ENCODE measurements at places on chromosomes 5 and 9.

DNA sequence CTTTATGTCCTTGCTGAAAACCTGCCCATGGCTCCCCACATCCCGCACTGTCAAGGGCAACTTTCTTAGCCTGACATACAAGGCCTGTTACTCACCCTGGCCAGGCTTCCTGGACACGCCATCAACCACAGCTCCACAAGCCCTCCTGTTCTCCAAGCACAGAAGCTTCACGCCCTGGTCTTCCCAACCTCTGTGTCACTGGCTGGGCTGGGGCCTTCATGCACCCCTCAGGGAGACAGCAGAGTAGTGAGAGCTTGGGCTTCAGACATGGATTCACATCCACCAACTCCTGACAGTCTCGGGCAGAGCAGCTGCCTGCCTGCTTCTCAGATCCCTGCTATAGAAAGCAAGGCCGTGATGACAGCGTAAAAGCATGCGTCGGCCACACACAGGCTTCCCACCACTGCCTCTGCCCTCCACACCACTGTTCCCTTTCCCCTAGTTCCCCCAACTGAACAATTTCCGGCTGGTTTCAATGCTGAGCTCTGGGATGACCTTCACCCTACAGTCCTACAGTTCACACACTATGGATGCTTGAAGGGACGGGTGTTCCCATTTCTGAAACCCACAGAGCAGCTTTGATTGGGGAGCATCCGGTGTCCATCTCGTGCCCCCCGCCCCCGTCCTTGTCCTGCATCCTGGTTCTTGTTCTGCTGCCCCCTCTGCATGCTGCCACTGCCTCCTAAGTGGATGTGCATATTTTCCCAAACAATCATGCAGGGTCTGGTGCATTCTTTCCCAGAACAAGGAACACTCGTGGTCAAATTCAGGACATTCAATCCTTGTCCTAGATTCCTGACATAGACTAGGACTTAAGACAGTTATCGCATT, 33.4 kb upstream of the ADAMTS2 start:
- DNase-seq: no peak

DNA sequence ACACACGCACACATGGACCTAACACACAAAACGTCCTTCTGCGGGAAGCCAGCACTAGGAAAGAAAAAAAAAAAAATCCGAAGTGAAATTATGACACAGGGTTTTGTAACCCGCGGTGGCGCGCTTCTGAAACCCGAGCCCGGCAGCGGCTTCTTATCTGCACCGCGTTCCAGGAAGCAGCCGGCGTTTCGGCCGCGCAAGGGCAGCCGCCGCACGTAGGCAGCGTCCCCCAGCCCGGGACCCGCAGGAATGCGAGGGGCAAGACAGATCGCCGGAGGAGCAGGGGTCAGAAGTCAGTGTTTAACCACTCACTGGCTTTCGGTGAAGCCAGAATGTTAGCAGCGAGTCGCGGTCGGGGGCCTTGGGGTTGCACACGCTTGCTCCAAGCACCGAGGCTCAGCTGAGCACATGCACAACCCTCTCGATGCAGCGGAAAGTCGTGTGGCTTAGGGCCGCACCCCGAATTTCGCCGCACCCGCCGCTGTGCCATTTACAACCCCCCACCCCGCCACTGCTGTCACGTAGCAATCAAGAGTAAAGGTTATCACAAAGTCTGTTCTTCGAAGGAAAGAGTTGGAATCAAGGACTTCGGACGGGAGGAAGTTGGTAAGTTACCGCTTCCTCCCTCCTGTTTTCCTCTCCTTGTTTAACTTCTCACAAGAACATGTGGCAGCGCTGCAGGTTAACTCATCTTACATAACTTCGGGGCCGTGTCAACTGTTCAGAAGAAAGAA, 167.9 kb downstream of the AUH start:
- DNase-seq: peak; percentile 75

DNA sequence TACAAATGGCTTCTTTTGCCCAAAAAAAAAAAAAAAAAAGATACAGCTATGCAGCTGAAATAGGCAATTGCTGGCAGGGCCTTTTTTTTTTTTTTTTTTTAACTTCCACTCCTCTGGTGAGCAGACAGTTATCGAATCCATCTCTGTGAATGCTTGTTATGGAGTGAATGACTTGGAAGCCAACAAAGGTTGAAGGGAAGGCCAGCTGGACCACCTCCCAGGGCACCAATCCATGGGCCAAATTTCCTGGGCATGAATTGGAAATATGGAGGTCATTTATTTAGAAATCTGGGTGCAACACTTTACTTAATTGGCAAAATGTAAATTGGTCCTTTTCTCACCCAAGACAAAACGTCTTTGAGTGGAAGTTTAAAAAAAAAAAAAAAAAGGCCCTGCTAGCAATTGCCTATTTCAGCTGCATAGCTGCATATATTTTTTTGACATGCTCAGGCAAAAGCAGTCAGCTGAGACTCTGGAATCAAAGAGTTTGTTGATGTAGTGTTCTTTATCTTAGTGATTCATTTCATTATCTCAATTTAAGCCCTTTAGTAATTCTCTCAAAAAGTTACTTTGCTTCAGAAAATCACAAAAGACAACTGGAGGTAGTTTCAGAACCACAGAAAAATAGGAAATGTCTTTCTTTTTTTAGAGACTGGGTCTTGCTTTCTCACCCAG, 392.2 kb upstream of the KLF4 start:
- no peak for DNase-seq

GRCh38 chr9:127878001-127878651, 651 bp upstream of the AK1 start:
- no peak for DNase-seq

- no peak for DNase-seq
Measured at GRCh38 chr9:83432877-83433550, 105.2 kb downstream of the FRMD3 start.

DNA sequence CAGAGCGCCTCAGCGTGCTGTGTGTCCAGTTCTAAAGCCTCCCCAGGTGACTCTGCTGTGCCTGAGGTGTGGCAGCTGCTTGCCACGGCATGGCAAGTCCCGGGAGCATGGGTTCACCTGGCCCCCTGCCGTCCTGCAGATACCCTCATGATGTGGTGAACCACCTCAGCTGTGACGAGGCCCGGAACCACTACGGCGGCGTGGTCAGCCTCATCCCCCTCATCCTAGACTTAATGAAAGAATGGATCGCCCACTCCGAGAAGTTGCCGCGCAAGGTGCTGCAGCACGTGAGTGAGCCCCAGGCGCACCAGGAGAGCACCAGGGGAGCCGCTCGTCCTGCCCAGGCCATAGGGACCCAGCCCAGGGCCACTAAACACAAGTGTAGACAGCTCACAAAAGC, 9.5 kb downstream of the SPACA9 start:
- DNase-seq: no peak

- DNase-seq: peak; percentile 38
Measured at GRCh38 chr5:93674866-93675459, 66.4 kb downstream of the POU5F2 start.

DNA sequence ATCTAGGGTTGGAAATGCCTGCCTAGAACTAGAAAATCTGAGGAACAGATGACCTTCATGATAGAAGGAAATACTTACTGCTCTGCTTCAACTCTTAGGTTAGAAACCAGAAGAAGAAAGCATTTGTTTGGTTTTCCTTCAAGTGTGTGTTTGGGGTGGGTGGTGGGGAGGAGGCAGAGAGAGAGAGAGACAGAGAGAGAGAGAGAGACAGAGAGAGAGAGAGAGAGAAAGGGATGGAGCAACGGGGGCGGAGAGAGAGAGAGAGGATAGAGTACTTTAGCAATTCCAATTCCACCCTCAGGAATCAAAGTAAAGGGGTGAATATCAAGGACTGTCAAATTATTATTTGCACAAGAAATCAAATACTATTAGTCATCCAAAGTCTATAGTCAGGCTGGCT, 29.2 kb upstream of the GCNT4 start:
- no peak for DNase-seq

DNA sequence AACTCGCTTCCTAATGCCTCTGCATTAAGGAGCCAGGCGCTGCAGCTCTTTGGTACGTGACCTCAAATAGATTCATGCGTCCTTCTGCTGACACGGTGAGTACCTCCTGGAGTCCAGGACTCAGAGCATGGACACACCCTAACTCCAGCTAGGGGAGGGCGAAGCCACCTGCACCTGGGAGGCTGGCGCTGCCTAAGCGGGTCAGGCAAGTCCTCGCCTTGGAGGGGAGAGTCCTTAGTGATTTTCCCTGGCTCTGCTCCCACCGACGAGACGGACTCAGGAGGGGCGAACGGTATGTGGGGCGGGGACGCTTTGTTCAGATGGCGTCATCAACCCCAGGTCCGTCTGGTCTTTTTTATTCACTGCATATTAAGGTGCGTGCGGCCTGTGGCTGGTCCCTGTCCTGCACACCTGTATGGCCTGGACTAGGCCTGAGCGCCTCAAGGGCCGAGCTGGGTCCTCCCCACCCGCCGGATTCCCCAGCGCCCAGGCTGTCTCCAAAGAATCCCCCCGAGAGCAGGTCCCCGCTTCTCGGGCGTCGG, 50.3 kb downstream of the NSUN2 start:
- peak; percentile 68 for DNase-seq

- no peak for DNase-seq
Measured at GRCh38 chr9:13841746-13842462, 472.0 kb downstream of the NFIB start.

- no peak for DNase-seq
Measured at GRCh38 chr9:106102821-106103220, 408.5 kb downstream of the TMEM38B start.

DNA sequence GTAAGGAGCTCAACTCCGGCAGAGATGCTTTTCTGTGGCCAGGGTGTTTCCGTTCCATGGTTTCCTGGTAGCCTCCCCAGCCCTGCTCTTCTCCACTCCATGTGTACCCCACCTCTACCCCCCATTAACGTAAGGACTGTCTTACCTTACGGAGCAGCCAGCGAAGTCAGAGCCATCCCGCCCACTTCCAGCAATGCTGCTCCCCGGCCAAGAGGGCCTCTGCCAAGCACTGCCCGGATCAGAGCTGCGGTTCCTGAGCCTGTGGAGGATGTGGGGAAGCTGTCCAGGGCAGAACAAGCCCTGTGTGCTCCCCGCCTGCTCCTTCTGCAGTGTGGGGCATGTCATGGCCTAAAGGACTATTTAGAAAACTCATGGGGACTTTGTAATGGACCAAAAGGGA, 261.2 kb downstream of the GADD45G start:
- no peak for DNase-seq

DNA sequence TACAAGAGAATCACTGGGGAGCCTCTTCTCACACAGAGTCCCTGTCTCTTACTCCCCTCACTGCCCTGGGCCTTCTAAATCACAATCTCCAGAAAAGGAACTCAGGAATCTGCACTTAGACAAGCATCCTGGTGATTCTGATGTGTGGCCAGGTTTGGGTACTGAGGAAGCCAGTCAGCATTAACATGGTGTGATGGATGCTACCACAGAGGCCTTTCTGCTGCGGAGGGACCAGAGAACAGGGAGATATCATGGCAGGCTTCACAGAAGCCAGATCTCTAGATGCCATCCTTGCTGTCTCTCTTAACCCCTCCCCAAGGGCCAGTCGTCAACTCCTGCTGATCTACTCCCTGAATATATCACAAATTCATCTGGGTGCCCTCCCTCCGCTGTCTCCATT, 1.6 kb downstream of the ANKS6 start:
- no peak for DNase-seq

GRCh38 chr5:640461-641330, 28.6 kb downstream of the CEP72 start:
- DNase-seq: no peak

- DNase-seq: no peak
Measured at GRCh38 chr5:153670101-153670500, 179.6 kb downstream of the GRIA1 start.

Data from NCI-H1417 (cell line).